Prostate gland (tissue), 2 donors: ENCODE measurements at places on chromosomes 4 and X. TPM values are rescaled to one million over a fixed set of nuclear protein-coding genes. Genes with fewer than 3 reads are reported as not detected.

- DNase-seq, result peak; percentile 6
Observed at GRCh38 chrX:55796496-55796895, 78.9 kb downstream of the RRAGB start.

- DNase-seq, result no peak
Observed at GRCh38 chr4:18930487-18930886, 908.9 kb upstream of the LCORL start.

GRCh38 chrX:152913346-152913745 lies 15.5 kb downstream of the ZNF185 start:
- DNase-seq, result no peak

DNA sequence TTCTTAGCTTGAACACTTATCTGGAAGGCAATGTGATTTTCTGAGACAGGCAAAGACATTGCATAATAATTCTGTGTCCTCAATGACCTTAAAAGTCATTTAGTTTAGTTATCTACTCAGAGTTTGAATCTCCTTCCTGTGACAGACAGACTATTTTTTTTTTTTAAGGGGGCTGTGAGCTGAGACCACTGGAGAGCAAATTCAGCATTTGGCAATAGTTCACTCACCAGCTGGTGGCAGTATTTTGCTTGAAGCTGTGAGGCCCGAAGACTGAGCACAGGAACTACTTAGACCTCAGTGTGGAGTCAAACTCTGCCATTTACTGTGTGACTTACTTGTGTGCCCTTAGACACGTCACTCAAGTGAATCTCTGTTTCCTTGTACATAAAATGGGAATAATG lies 22.9 kb upstream of the CPE start:
- DNase-seq, result peak; percentile 51

GRCh38 chr4:17109126-17109525 lies 210.7 kb upstream of the LDB2 start:
- no peak for DNase-seq

GRCh38 chr4:7217474-7218321 lies 25.4 kb downstream of the SORCS2 start:
- no peak for DNase-seq

DNA sequence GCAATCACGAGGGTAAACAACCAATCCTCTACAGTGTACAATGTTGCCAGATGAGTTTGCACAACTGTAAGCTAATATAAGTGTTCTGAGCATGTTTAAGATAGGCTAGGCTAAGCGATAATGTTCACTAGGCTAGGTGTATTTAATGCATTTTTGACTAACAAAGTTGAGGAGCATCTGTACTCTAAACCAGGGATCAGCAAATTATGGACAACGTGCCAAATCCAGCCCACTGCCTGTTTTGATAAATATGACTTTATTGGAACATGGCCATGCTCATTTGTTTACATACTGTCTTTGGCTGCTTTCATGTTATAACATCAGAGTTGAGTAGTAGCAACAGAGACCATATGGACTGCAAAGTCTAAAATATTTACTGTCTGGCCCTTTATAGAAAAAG lies 46.3 kb upstream of the ARHGEF6 start:
- no peak for DNase-seq

- no peak for DNase-seq
Observed at GRCh38 chrX:49176421-49177326, 5.0 kb downstream of the PLP2 start.

- no peak for DNase-seq
Observed at GRCh38 chr4:165095291-165095690, 17.4 kb downstream of the TMEM192 start.

GRCh38 chr4:63211776-63212479 lies 1197.3 kb downstream of the TECRL start:
- DNase-seq, result no peak

DNA sequence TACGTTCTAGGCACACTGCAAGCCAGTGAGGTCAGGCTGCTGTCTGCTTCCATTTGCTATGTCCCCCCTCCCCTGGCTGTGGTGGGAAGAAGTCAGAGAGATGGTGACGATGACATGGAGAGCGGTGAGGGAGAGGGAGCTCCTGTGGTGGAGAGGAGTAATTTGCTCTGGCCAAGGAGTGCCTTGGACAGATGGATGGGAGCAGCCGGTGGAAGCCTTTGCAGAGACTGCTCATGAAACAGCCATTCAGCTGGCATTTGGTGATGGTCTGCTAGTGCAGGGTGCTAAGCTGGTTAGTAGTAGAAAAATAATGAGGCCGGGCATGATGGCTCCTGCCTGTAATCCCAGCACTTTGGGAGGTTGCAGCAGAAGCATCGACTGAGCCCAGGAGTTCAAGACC lies 124.1 kb downstream of the FHDC1 start:
- DNase-seq, result no peak

DNA sequence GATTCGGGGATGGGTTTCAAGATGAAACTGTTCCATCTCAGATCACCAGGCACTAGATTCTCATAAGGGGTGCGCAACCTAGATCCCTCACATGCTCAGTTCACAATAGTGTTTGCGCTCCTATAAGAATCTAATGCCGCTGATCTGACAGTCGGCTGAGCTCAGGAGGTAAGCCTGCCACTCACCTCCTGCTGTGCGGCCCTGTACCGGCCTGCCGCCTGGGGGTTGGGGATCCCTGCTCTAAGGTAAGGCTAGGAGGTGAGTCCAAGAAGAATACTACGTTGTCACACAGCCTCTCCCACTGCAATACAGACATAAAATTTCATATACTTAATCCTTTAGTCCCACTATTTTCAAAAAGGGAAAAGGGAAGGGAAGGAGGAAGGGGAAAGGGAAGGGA lies 213.4 kb upstream of the HCCS start:
- no peak for DNase-seq

GRCh38 chrX:38871129-38872029 lies 70.1 kb downstream of the MID1IP1 start:
- no peak for DNase-seq

DNA sequence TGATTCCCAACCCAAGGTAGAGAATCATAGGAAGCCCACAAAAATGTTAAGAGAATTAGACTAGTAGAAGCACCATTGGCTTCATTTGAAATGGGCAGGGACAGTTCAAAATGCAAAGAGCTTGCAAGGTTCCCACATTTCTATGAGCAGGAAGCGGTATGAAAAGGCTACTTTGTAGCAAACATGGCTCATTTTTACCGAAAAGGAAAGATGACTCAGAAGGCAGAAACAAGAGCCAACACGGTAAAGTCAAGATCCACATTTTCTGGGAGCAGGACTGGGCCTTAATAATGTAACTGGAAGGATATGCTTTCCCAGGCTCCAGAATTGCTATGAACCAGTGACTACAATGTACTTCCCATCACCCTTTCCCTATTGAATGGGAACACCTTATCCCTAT lies 89.5 kb downstream of the GLRA3 start:
- no peak for DNase-seq

- no peak for DNase-seq
Observed at GRCh38 chr4:1150875-1151274, 21.5 kb downstream of the SPON2 start.

- no peak for DNase-seq
Observed at GRCh38 chr4:75345423-75345822, 168.8 kb downstream of the RCHY1 start.

DNA sequence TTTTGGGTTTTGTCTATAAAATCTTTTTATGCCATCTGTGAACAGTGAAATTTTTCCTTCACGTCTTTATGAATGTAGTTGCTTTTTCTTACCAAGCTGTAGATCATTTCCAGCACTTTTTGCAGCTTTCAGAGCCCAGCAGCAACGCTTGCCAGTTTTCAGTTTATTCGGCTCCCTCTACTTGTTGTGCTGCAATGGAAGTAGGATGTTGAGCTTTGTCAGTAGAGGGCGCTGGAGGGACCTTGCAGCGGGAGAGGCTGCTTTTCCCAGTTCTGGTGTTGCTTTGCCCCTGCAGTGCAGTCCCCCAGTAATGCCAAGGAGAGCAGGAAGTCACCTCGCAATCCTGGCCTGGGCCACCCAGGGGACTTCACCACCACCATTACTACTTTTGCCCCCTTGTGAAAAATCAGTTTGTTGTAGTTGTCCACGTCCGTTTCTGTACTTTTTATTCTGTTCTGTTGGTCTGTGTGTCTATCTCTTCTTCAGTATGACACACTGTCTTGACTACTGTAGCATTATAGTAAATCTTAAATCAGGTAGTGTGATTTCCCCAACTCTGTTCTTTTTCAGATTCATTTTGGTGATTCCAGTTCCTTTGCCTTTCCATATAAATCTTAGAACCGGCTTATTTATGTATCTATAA lies 21.8 kb downstream of the CMC4 start:
- no peak for DNase-seq

- peak; percentile 5 for DNase-seq
Observed at GRCh38 chrX:65677954-65678469, 10.6 kb downstream of the MSN start.

GRCh38 chr4:7322166-7322991 lies 112.4 kb downstream of the PSAPL1 start:
- no peak for DNase-seq

DNA sequence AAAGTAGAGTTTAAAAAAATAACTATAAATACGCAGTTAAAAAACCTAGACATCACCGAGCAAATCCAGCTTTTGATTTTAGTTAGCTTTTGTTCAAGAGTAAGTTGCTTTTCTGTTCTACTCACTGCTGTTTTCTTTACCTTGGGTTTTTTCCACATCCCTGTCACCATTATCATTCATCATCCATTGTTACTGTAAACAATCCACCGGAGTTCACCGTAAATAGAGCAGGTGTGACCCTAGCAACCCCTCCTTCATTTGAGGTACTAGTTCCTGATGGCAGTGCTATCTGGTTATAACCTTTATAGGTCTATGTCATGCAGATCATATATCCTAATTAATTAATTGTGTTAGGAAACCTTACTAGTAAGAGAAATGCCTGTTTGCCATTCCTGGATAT lies 43.0 kb upstream of the TEX13D start:
- no peak for DNase-seq

DNA sequence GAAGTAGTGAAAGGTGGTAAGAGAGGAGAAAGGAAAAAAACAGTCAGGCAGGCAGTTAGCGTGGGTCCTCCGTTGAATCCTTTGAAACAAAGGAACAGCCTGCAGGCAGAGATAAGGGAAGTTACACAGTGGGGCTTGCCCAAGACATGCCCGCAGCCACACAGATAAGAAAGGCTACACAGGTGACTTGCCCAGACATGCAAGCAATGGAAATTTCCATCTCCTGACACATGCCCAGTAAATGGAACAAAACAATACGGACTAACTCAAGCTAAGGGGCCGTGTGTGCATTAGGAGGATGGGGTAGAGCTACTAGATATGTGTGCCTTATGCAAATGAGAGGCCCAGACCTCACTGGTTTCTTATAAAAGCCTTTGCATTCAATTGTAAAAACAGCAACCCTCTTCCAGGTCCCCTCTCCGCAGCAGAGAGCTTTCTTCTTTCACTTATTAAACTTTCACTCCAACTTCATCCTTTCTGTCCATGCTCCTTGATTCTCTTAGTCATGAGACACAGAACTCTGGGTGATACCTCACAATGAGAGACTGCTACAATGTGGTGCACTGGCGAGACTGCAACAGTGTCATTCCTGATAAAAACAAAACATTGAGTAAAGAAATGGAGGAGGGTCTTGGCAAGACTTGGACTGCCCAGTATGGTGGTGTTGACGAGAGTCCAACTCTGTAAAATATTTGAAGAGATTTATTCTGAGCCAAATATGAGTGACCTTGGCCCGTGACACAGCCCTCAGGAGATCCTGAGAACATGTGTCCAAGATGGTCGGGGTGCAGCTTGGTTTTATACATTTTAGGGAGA lies 997.4 kb upstream of the PRKX start:
- DNase-seq, result no peak

- no peak for DNase-seq
Observed at GRCh38 chrX:125826774-125827451, 339.2 kb downstream of the DCAF12L2 start.

CLDN24 gene
- total RNA-seq, result not detected

ADGRG2 gene
- total RNA-seq, result 6.0 TPM

PFKFB1 gene
- 0.23 TPM for total RNA-seq

LPAR4 gene
- 1.0 TPM for total RNA-seq

XKRX gene
- total RNA-seq, result 0.85 TPM

BMPR1B gene
- total RNA-seq, result 28.6 TPM

DHRSX gene
- total RNA-seq, result 24.2 TPM

NKX6-1 gene
- total RNA-seq, result 0.40 TPM

RBM47 gene
- 302 TPM for total RNA-seq

STAP1 gene
- total RNA-seq, result 0.34 TPM

TMEM271 gene
- not detected for total RNA-seq

TLR8 gene
- 0.18 TPM for total RNA-seq

MAGEC3 gene
- not detected for total RNA-seq

MAGEC1 gene
- 8.6 TPM for total RNA-seq
